ENCODE measurements at places on chromosomes 4 and X.

DNA sequence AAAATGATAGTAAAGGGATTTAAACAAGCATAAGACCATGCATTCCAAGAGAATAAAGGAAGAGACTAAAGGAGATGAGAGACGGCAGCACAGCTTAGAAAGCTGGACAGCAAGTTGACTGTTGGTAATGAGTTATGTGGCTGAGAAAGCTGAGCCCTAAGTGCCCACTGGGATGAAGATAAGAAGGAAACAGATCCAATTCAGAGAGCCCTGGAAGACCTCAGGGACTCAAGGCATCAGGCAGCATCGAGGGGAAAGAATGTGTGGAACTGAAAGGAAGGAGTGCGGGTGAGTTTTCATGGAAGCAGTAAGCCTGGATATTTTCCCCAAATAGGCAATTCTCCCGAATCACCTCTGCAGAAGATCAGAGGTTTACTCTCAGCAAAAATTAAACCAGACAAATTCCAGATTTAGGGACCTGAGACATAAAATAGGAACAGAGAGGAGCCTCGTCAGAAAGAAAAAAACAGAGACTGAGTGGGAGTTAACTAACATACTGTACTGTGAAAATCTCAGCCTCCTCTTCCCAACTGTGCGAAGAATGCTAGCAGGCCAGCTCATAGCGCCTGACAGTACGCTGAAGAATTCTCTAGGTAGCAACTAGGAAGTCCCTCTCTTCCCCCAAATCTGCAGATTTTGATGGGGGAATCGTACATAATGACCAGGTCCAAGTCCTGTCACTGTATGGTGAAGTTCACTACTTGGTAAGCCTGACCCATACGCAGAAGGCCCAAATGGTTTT lies 187.7 kb upstream of the TAPT1 start:
- no peak for DNase-seq

DNA sequence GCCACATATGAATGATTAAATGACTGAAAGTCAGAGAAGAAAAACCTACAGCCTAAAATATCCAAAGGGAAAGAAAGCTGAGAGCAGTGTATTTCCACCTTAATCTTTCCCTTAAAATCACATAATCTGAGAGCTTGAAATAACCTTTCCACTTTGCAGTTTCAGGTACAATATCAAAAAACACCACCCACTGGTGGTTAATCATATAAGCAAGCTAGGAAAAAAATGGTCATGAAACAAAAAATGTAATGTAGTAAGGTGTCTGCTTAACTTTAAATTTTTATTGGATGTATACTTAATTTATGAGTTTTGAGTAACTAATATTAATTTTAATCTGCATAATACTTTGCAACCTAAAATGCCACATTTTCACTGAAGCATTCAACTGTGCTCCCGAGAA lies 3.2 kb downstream of the PRDM5 start:
- no peak for DNase-seq

DNA sequence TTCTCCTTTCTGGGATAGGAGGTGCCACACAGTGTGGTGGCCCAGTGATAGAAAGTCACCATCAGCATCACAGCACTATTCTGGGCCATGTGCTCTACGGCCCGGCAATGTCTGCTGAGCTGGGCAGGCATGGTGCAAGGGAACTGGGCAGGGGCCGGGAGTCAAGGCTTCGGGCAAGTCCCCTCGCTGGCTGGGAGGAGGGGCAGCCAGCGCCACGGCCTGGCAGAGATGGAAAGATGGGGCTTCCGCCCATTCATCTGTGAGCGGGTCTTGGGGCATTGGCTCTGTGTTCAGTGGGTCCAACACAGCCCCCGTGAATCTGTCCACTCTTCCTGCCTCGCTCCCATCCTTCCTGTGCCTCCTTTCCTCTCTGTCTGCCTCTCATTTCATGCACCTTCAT lies 7.1 kb upstream of the ATP2B3 start:
- DNase-seq: no peak

GRCh38 chr4:149493492-149493891 lies 322.2 kb downstream of the IQCM start:
- DNase-seq: no peak

Data from glutamatergic neuron (in vitro differentiated cells).